ENCODE measurements at places on chromosomes 1 and 21.

DNA sequence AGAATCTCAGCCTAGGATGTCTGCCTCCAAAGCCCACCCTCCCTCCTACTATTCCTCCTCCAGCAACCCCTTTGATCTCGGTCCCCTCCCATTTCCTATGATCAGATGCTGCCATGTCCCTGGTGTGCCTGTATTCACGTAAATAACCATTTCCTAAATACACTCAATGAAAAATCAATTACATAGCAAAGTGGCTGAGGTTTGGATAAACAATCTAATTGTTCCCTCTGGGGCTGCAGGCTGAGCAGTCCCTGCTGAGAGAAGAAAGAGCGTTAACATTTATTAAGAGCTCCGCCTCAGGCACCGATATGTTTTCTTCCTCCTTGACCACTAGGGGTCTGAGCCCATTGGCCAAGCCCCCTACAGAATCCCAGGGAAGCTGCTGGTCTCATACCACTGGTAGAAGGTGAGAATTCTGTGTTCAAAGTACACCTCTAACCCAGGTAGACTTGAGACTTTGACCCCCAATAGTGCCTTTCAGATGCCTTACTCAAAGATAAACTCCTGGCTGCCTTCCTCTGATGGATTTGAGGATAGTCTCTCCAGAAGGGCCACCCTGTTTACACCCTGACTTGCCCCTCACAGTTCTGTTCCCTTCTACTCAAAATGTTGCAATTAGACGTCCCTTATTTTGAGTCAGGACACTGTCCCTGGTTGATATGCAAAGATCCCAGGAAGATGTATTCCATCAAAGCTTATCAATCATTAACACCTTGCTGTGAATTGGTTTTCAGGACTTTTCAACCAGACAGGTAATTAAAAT lies 33.9 kb upstream of the CAMK1G start:
- no peak overlapping the region for H3K4me3 ChIP-seq
- H3K27me3 ChIP-seq = no peaks in the 10 kb centered on the region
- DNase-seq = no peak
- H3K4me1 ChIP-seq = no peaks in the 10 kb centered on the region
- H3K27ac ChIP-seq = no peak overlapping the region

- no peak for DNase-seq
- H3K27me3 ChIP-seq = no peaks in the 10 kb centered on the region
Observed at GRCh38 chr1:192265516-192266173, 51.1 kb upstream of the RGS21 start.

DNA sequence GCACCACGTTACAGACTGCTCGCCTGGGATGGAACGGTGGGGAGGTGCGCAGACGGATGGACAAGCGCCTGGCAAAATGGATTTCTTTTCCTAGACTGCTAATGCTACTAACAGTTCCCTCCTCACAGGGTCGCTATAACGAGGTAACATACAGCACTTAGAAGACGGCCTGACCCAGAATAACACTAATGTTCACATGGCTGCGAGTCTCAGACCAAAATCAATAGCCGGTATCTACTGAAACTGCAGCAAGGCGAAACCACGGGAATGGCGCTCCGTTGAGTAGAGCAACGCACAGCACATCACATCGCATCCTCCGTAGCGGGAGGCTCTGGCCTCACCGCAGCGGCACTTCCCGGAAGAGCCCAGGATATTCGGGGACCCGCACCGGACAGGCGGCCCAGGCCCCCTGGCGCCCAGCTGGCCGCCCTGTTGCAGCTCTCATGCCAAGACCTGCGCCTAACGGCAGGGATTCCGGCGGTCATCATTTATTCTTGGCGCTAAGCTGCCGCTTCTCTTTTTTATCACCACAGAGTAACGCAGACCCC lies 46.6 kb downstream of the VPS26C start:
- peaks cover 6% of the 10 kb centered on the region for H3K4me1 ChIP-seq
- H3K4me3 ChIP-seq = peak overlapping the region; percentile 59
- H3K27me3 ChIP-seq = no peaks in the 10 kb centered on the region
- peaks cover 22% of the 10 kb centered on the region for H3K36me3 ChIP-seq
- peak overlapping the region; percentile 73 for H3K27ac ChIP-seq

GRCh38 chr1:80143361-80143760 lies 1136.8 kb upstream of the ADGRL4 start:
- no peak for DNase-seq
- H3K27ac ChIP-seq = no peak overlapping the region
- no peak overlapping the region for H3K4me3 ChIP-seq
- H3K27me3 ChIP-seq = no peaks in the 10 kb centered on the region
- no peaks in the 10 kb centered on the region for H3K4me1 ChIP-seq

DNA sequence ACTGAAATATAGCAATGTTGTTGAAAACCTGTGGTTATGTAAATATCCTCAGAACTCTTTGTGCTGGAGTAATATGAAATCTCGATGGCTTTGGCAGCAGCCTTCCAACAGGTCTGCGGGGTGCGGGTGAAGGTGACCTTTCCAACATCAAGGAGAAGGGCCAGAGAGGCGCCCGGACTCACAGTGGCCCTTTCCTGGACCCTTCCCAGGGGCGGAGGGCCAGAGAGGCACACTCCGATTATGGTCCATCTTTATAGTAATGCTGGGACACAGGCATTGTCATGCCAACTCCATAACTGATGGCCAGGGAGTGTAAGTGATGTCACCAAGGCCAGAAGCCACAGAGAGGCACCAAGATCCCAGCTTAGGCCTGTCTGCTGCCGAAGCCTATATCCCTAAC lies 18.1 kb downstream of the SLC37A1 start:
- no peak overlapping the region for H3K4me3 ChIP-seq
- H3K36me3 ChIP-seq = peaks cover 3% of the 10 kb centered on the region
- peaks cover 28% of the 10 kb centered on the region for H3K4me1 ChIP-seq
- H3K27me3 ChIP-seq = no peaks in the 10 kb centered on the region
- no peak for DNase-seq

- H3K36me3 ChIP-seq = no peaks in the 10 kb centered on the region
- peaks cover 8% of the 10 kb centered on the region for H3K4me1 ChIP-seq
- no peak overlapping the region for H3K4me3 ChIP-seq
- no peak for DNase-seq
- no peak overlapping the region for H3K27ac ChIP-seq
Observed at GRCh38 chr1:96746440-96747420, 25.1 kb downstream of the PTBP2 start.

DNA sequence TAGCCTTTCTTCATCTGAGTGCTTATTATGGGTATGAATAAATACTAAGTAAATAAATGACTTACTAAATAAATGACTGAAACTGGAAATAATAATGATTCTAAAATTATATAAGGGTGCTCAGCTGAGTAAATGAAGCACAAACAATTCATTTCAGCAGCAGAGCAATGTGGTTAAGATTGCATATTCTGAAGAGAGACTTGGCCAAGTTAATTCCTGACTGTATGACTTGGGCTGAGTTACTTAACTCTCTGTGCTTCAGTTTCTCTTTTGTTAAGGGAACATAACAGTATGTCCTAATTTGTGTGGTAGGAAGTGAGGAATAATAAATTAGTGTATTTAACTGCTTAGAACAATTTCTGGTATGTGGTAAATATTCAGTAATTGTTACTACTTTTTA lies 19.1 kb downstream of the AGL start:
- H3K27ac ChIP-seq = no peak overlapping the region
- no peak for DNase-seq
- no peaks in the 10 kb centered on the region for H3K4me1 ChIP-seq
- no peaks in the 10 kb centered on the region for H3K27me3 ChIP-seq

DNA sequence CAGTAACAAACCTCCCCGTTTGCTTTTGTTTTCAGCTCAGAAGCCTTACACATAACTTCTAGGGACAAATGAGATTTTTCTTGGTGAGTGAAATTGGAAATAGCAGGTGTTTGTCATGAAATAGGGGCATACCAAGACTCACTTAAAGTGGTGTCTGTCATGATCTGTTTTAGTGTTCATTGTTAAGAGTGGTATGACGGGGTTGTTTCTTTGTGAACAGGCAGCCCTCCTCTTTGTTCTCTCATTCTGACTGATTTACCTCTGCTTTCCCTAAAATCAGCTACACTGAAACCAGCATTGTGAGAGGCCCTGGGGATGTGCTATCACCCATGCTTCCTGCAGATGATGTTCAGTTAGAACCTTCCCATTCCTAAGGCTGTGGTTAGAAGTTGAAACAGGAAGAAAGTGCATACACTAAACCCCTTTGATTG lies 2.5 kb upstream of the ERO1B start:
- no peak overlapping the region for H3K4me3 ChIP-seq
- H3K4me1 ChIP-seq = peaks cover 12% of the 10 kb centered on the region
- H3K27ac ChIP-seq = no peak overlapping the region

- no peak for DNase-seq
- H3K27ac ChIP-seq = no peak overlapping the region
- no peaks in the 10 kb centered on the region for H3K4me1 ChIP-seq
- H3K36me3 ChIP-seq = no peaks in the 10 kb centered on the region
- no peaks in the 10 kb centered on the region for H3K27me3 ChIP-seq
Observed at GRCh38 chr1:231465051-231465450, 43.0 kb upstream of the EGLN1 start.

GRCh38 chr1:197773856-197774255 lies 1.4 kb downstream of the DENND1B start:
- no peak overlapping the region for H3K27ac ChIP-seq
- no peaks in the 10 kb centered on the region for H3K36me3 ChIP-seq
- H3K4me3 ChIP-seq = peak overlapping the region; percentile 78
- no peaks in the 10 kb centered on the region for H3K27me3 ChIP-seq

DNA sequence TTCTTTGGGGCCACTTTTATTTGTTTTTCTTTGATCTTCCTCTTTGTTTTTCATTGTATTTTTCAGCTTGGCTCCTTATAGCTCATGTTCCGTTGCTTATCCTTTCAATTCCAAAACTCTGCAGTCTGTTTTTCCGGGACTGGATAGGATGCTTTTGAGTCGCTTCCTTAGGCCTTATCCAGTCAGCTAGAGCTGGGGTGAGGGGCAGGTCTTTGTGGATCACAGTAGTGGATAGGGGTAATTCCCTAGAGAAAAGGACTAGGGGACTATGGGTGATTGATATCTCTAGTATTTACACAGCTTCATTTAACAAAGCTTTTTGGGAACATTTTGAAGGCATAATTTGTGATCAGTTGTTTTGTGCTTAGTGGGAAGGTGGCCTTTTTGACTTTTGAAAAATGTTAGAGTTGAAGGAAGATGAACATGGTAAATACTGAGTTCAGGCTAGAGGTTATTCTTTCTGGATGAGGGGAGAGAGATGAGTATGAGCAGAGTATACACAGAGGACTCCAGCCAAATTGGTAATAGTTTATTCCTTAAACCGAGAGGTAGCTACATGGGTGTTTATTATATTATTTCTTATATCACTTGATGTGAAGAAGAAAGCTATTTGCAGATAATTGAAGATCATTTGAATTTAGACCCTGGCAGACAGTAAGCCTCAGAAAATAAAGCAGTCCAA lies 22.5 kb downstream of the CEP350 start:
- H3K27me3 ChIP-seq = no peaks in the 10 kb centered on the region
- no peak for DNase-seq
- no peak overlapping the region for H3K27ac ChIP-seq
- H3K36me3 ChIP-seq = no peaks in the 10 kb centered on the region

- no peaks in the 10 kb centered on the region for H3K4me1 ChIP-seq
- no peak overlapping the region for H3K4me3 ChIP-seq
- DNase-seq = no peak
- no peaks in the 10 kb centered on the region for H3K27me3 ChIP-seq
- no peaks in the 10 kb centered on the region for H3K36me3 ChIP-seq
Observed at GRCh38 chr1:199272139-199272544, 633.3 kb downstream of the PTPRC start.

DNA sequence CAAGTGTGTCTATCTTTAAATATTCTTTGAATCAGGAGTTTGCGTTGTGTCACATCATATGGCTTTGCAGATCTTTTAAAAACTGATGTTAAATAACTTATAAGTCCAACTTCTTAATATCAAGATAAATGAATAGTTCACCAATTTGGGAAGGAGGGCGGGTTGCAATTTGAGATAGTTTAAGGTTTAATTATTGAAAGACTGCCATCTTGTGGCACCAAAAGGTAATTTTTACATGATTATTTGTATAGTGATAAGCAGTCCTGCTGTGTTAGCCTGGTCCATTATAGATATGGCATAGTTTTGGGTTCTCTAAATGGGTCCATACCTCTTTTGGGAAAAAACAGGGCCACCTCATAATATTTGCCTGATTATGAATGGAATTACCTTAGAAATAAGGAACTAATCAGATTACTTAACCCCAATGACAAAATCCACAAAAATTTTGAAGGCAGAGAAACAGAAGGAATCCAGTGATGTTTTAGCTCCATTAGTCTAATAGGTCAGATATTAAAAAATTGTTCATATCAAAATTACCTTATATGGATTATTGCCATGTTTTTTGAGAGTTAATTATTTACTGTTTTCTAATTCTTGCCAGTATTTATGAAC lies 64.3 kb downstream of the PRKAA2 start:
- H3K36me3 ChIP-seq = peaks cover 21% of the 10 kb centered on the region
- H3K27me3 ChIP-seq = no peaks in the 10 kb centered on the region
- no peaks in the 10 kb centered on the region for H3K4me1 ChIP-seq

DNA sequence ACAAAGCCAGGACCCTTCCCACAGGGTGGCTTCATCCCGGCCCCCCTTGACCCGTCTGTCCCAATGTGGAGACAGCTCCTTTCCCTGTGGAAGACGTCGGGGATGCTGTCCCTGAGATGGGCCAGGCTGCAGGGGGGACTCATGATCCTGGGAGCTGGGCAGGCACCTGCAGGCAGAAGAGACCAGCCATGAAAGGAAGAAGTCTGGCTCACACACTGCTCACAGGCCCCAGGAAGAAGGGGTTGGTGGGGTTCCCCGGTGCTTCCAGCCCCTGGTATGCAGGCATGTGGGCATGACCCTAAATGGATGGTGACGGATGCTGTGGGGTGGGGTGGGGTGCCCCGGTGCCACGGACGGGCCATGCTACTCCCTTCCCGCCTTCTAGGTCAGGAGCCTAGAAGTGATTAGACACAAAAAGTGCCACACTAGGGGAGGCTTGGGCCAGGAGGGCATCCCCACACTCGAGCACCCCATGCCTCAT lies 8.3 kb downstream of the ACTRT2 start:
- H3K27ac ChIP-seq = no peak overlapping the region
- H3K27me3 ChIP-seq = peaks cover 48% of the 10 kb centered on the region
- H3K4me1 ChIP-seq = no peaks in the 10 kb centered on the region
- peak; percentile 14 for DNase-seq
- no peak overlapping the region for H3K4me3 ChIP-seq

Measured in tibial artery (tissue), 4 donors.